ENCODE measurements at places on chromosomes 2 and 18.

DNA sequence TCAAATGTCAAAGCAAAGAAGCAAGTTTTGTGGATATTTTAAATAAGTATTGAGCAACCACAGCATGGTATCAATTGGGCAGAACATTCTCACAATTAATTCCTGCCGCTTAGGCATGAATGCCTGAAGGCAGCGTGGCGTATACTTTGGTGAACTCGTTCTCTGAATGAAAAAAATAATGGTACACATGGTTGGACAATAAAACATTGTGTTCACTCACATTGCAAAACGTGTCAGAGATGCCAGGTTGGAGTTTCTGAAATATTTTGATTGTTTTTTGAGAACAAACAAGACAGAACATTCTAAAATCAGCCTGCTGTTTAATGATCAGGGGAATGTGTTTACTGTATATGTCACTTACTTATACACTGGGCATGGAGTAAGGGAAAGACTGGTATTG lies 254.2 kb downstream of the CDH2 start:
- DNase-seq = no peak

DNA sequence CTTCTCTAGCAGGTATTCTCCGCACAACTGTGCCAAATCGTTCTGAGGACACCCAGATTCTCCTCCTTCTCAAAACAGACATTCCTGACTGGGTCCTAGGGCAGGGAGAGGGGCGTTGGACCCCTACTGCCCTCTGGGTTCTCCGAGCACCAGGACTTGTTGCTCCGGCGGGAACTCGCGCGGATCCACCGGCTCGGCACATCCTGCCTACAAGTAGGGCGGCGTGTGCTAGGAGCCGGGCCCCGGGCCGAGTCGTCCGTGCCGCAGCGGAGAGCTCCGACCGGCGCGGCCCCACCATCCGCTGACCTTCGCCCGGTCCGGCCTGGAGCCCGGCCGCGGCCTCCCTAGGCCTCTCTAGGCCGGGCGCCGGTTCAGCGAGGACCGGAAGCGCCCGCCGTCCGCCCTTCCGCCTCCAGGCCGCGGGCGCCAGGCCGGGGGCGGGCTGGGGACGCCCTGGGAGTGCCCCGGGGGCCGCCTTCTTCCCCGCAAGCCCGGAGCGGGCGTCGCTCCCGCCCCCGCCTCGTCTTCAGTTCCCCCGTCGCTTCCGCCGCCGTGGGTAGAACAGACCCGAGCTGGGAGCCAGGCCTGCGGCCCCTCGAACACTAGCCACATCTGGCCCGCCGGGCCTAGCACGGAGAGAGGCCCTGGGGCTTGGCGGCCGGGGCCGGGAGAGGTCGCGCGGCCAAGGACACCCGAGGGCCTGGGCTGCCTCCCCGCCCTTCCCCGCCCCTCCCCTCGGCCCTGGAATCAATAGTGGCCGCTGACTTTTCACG lies 7.6 kb upstream of the ONECUT2 start:
- DNase-seq = no peak

DNA sequence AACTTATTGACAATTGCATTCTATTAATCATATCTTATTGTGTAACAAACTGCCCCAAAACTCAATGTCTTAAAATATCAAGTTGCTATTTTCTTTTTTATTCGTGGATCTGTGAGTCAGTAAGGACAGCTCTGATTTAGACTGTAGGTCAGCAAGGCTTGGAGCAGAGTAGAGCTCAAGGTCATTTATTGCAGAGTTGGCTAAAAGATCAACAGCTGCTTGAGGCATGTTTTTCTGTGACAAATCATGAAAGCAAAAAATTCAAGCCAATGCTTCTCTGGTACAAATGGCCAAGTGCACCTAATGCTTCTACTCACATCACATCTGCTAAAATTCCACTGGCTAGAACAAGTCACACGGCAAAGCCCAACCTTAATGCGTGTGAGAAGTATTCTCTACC lies 497.7 kb upstream of the LRATD1 start:
- DNase-seq = no peak

DNA sequence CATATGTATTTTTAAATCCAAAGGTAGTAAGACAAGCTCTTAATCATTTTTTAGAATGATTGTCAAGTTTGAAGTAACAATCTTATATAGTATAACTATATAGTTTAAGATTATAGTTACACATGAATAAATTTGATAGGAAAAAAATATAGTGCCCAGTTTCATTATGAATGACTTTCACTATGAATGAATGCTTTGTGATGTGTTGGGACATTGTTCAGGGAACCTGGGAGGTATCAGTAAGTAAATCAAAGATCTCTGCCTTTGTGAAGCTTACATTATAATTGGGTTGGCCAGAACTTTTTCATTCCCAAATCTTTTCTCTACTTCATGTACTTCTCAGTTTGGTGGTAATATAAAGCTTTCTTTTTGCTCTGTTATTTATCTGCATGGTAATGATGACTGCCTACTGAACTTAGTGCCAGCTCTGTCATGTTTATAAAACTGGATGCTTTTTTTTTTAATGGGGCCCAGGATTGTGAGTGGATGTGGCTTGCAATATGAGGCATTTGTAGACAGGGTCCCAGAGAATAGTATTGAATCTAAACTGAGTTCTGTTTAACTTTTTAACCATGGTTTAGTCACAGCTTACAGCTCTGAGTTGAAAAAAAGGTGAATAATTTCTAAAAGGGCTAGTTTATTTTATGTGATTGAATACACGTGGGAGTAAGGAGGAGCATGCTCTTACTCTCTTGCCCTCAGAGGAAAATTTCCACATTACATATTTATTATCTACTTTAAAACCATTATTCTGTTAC lies 23.3 kb downstream of the GLS start:
- no peak for DNase-seq

DNA sequence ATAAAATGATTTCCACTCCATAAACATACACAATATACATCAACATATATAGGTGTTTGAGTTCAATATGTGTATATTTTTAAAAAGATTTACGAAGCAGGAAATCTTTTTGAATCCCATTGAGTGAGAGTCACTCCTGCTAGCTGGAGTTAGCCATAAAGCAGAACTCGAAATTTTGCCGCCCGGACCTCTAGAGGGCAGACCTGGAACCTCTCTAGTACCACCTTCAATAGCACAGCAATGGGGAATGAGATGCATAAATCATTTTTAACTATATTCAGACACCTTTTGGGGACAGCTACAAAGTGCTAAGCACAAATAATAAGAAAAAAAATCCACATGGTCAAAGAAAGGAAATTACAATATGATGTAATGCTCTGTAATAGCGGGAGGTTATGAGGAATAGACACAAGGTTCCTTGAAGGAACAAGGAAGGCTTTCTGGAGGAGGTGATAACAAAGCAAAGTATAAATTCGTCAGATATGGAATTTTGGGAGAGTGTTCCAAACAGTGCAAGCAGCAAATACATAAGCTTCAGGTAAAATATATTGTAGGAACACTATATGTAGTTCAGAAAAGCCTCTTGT lies 533.4 kb downstream of the ERBB4 start:
- DNase-seq = no peak

- DNase-seq = no peak
Observed at GRCh38 chr2:17306219-17306618, 212.0 kb downstream of the RAD51AP2 start.

GRCh38 chr2:45833968-45834344 lies 182.5 kb downstream of the PRKCE start:
- peak; percentile 70 for DNase-seq

GRCh38 chr2:23617167-23617810 lies 232.3 kb downstream of the KLHL29 start:
- DNase-seq = no peak

DNA sequence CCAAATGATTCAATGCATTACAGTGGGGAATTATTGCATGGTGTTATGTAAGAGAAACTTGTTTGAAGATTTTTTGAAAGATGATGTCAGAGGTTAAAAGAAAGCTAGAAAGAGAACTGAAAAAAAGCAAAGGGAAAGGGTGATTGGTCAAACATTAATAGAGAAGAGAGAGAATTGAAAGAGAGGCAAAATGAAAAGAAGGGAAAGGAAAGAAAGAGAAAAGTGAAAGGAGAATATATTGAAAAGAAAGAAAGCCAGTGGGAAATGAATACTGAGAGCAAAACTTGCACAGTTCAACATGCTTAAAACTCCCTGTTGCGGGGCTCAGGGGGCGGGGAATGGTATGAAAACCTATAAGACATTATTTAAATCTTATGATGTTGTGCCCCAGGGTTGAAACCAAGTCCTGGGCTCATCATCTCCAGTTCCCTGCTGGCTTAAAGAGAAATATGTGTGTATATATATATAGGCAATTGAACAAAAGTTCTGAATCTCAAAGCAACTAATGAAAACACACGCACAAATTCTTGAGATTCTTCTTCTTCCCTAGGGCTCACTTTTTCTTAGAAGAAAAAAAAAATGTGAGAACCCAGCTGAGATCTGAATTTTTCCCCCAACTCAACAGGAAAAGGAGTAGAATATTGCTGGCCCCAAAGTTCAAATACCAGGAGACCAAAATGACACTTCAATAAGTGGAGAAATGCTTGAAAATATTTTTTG lies 2045.9 kb upstream of the CELF4 start:
- DNase-seq = peak; percentile 0

GRCh38 chr2:180115675-180116074 lies 108.6 kb upstream of the CWC22 start:
- no peak for DNase-seq

Measured in inflammatory macrophage treated with lipopolysaccharide for 4 hours (primary cell).